ENCODE measurements at places on chromosomes 1 and 21. TPM values are rescaled to one million over a fixed set of nuclear protein-coding genes. Genes with fewer than 3 reads are reported as not detected.

GRCh38 chr1:5733596-5733995, 258.6 kb downstream of the NPHP4 start:
- no peak for DNase-seq

DNA sequence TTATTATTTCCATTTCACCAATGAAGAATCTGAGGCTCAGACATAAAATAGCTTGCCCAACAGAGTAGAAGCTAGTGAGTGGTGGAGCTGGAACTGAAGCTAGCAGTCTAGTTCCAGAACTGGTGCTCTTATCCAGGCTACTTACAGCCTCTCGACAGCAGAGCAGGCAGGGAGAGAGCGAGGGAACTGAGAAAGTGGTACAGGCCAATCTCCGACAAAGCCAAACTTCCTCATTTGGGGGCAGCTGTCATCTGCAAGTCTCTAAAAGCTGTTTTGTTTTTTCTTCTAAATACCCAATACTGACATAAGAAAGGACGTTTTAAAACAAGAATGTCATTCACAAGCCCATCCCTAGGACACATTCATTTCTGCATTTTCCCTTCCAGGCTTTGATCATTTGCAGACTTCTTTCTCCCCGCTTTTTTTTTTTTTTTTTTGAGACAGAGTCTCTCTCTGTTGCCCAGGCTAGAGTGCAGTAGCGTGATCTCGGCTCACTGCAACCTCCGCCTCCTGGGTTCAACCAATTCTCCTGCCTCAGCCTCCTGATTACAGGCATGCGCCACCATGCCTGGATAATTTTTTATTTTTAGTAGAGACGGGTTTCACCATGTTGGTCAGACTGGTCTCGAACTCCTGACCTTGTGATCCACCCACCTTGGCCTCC, 20.0 kb downstream of the YIPF1 start:
- no peak for DNase-seq

GRCh38 chr1:10760566-10761502, 35.6 kb downstream of the CASZ1 start:
- no peak for DNase-seq

- no peak for DNase-seq
Observed at GRCh38 chr1:20142001-20142710, 3.0 kb downstream of the PLA2G2F start.

DNA sequence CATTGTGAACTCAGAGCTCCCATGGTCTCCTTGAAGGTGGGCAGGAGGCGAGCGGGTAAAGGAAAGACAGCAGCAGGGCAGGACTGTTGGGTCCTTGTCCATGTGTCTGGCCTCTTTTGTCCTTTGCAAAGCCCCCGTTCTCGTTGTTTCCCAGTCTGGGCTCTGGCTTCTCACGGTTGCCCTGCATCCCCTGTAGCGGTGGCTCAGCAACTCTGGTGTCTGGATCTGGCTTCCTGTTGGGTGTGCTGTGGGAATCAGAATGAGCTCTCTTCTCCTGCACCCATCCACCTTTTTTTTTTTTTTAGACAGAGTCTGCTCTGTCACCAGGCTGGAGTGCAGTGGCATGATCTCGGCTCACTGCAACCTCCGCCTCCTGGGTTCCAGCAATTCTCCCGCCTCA, 11.1 kb downstream of the H6PD start:
- no peak for DNase-seq

LYSMD1 gene
- 15.8 TPM for total RNA-seq

DNA sequence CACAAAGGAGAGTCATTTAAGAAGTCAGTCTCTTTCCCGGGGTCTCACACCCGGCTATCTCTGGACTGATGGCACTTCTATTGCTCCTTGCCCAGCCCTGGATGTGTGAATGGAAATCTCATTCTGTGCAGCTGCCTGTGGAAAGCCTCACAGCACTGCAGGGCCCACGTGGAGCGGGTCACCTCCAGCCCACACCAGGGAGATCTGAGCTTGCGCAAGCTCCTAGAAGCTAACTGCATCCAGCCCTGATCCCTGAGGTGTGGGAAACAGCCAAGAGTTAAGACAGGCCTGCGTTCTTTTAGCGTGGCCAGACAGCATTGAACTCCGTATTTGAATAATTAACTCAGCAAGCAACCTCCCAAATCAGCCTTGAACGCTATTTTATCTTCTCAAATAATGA, 150.5 kb downstream of the LRIG2 start:
- no peak for DNase-seq

- no peak for DNase-seq
Observed at GRCh38 chr1:181062836-181063428, 25.6 kb upstream of the IER5 start.

- peak; percentile 87 for DNase-seq
Observed at GRCh38 chr21:37199057-37199924, 67.8 kb downstream of the VPS26C start.

SPATA45 gene
- not detected for total RNA-seq

IFI16 gene
- total RNA-seq: 26.1 TPM

- no peak for DNase-seq
Observed at GRCh38 chr21:18249672-18250071, 5.0 kb downstream of the CHODL start.

GRCh38 chr1:213983493-213984386, 4.0 kb upstream of the PROX1 start:
- DNase-seq: no peak
